ENCODE measurements at places on chromosomes 5 and 9.

GRCh38 chr5:33212900-33213299, 227.9 kb upstream of the TARS1 start:
- no peaks in the 10 kb centered on the region for H3K36me3 ChIP-seq
- no peaks in the 10 kb centered on the region for H3K27me3 ChIP-seq
- peak overlapping the region; percentile 15 for H3K27ac ChIP-seq
- H3K4me3 ChIP-seq, result no peak overlapping the region
- peaks cover 9% of the 10 kb centered on the region for H3K4me1 ChIP-seq
- DNase-seq, result no peak

- H3K36me3 ChIP-seq, result peaks cover 28% of the 10 kb centered on the region
- H3K4me1 ChIP-seq, result peaks cover 100% of the 10 kb centered on the region
- H3K27ac ChIP-seq, result peak overlapping the region; percentile 66
Observed at GRCh38 chr9:95104980-95105379, 212.5 kb downstream of the FANCC start.

- H3K4me3 ChIP-seq, result peak overlapping the region; percentile 28
- no peak for DNase-seq
- no peaks in the 10 kb centered on the region for H3K36me3 ChIP-seq
- H3K27ac ChIP-seq, result no peak overlapping the region
- peaks cover 13% of the 10 kb centered on the region for H3K4me1 ChIP-seq
- H3K27me3 ChIP-seq, result no peaks in the 10 kb centered on the region
Observed at GRCh38 chr9:122126331-122127261, 33.0 kb downstream of the NDUFA8 start.

DNA sequence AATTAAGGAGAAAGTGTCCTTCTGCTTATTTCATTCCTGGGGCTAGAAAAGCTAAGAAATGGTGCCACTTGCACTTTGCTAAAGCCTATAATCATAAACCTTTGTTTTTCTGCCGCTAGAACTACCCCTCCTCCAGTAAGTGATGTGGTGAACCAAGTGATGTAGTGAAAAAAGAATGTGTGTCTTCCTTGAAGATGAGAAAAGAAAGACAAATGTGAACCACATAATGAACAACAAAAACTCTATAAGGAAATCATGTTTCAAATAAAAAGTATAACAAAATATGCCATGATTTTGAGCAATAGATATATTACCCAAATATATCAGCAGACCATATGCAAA, 179.0 kb upstream of the SGCD start:
- no peaks in the 10 kb centered on the region for H3K27me3 ChIP-seq
- no peaks in the 10 kb centered on the region for H3K4me1 ChIP-seq
- H3K27ac ChIP-seq, result no peak overlapping the region
- H3K36me3 ChIP-seq, result no peaks in the 10 kb centered on the region
- no peak overlapping the region for H3K4me3 ChIP-seq

GRCh38 chr5:73300337-73301207, 127.6 kb downstream of the TMEM174 start:
- no peaks in the 10 kb centered on the region for H3K36me3 ChIP-seq
- no peak overlapping the region for H3K27ac ChIP-seq
- peaks cover 8% of the 10 kb centered on the region for H3K4me1 ChIP-seq
- no peak for DNase-seq

DNA sequence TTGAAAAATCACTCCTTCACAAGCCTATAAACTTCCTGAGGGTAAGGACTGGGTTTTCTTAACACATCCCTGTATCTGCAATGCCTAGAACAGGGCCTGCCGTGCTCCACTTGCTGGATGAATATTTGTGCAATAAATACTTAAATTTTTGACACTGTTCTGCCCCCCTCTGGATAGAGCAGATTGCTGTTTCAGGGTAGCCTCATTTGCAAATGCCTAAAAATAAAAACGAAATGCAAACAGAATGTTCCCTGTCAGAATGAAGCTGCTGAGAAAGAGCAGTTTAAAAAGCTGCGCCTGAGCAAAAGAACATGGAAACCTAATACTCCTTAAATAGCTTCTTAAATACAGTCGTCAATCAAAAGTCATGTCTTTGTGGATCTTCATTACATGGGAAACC, 385.3 kb downstream of the PRELID2 start:
- no peak overlapping the region for H3K4me3 ChIP-seq
- H3K27me3 ChIP-seq, result no peaks in the 10 kb centered on the region
- H3K27ac ChIP-seq, result no peak overlapping the region
- no peak for DNase-seq
- H3K36me3 ChIP-seq, result no peaks in the 10 kb centered on the region

GRCh38 chr5:23072179-23072578, 219.0 kb upstream of the CDH12 start:
- no peaks in the 10 kb centered on the region for H3K36me3 ChIP-seq
- DNase-seq, result no peak
- no peaks in the 10 kb centered on the region for H3K4me1 ChIP-seq
- no peaks in the 10 kb centered on the region for H3K27me3 ChIP-seq

GRCh38 chr9:24036459-24036858, 210.4 kb upstream of the ELAVL2 start:
- H3K4me1 ChIP-seq, result no peaks in the 10 kb centered on the region
- no peaks in the 10 kb centered on the region for H3K27me3 ChIP-seq
- DNase-seq, result no peak
- H3K27ac ChIP-seq, result no peak overlapping the region
- H3K36me3 ChIP-seq, result no peaks in the 10 kb centered on the region
- H3K4me3 ChIP-seq, result no peak overlapping the region

DNA sequence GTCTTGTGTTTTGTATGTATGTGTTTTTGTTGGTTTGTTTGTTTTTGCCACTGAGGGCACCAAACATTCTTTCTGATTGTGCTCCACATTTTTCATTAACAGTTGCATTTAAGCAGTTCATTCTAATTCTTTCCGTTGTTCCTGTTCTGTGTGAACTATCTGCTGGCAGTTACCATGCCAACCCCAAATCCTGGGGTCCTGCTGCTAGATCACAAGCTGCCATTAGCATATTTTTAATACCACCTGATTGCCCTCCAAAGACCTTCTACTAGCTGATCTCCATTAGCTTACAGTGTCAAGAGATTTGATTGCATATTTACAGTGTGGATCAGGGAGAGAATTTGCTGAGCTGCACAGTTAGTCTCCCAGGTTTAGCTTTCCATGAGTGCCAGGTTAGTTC, 40.6 kb upstream of the STARD4 start:
- DNase-seq, result no peak
- no peaks in the 10 kb centered on the region for H3K4me1 ChIP-seq
- H3K27ac ChIP-seq, result no peak overlapping the region
- no peaks in the 10 kb centered on the region for H3K36me3 ChIP-seq

DNA sequence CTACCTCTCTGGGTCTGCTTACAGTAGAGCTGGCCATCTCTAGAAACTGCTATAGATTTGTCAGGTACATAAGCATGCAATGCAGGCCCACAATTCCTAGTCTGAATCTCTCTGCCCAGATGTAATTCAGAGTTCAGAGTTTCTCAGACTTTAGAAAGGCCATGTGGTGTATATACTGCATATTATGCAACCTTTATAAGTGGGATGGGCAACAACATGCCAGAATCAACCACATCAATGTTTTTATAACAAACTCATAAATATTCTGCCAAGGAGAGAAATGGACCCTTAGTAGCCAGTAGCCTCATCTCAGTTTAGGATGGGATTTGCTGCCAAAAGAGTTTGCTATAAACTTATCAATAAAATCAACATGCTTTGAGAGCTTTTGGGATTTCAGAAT, 78.8 kb downstream of the SLC1A1 start:
- H3K4me1 ChIP-seq, result peaks cover 8% of the 10 kb centered on the region
- H3K27me3 ChIP-seq, result no peaks in the 10 kb centered on the region
- DNase-seq, result no peak
- H3K4me3 ChIP-seq, result no peak overlapping the region

DNA sequence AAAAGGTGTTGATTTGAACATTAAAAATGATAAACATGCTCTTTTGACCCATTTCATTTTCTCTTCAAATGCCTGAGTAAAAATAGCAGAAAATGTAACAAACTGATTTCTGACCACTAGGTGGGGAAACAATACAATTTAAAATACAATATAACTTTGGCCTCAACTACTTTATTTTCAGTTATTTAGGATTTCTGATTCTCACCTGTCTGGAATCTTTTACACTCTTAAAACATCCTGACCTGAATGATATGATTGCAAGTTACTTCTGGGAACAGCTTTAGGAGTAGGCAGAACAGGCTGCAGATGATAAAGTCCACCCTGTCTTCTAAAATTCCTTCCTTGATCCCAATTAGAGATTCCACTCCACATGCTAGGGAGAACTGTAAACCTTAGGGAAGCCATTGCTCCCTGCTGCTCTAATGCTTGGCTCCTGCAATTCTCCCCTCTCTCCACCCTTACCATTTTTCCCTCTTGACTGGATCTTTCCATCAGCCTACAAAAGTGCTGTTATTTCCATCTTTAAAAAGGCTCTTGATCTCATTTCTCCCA, 70.3 kb downstream of the FYB1 start:
- DNase-seq, result no peak
- H3K27me3 ChIP-seq, result no peaks in the 10 kb centered on the region
- no peaks in the 10 kb centered on the region for H3K4me1 ChIP-seq
- no peaks in the 10 kb centered on the region for H3K36me3 ChIP-seq
- H3K4me3 ChIP-seq, result no peak overlapping the region
- H3K27ac ChIP-seq, result no peak overlapping the region

DNA sequence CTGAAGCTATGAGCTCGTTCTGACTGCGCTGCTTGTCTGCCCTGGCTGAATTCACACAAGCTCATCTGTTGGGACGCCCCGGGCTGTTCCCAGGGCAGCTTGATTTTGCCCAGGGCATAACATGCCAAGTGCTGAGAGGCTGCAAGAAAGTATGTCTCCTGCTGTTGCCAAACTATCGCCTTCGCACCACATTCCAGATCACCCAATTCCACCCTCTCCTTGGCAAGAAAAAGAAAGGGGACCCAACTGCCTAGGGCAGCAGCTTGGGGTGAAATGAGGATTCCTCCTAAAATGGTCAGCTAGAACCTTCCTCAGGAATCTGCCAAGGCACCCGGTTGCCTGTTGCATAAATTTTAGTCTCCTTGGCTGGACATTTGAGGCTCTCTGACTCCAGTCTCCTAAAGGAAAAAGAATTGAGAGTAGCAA, 21.2 kb downstream of the COL15A1 start:
- peaks cover 14% of the 10 kb centered on the region for H3K4me1 ChIP-seq
- H3K27ac ChIP-seq, result peak overlapping the region; percentile 74
- H3K36me3 ChIP-seq, result no peaks in the 10 kb centered on the region
- H3K4me3 ChIP-seq, result no peak overlapping the region
- no peaks in the 10 kb centered on the region for H3K27me3 ChIP-seq

- no peak overlapping the region for H3K27ac ChIP-seq
- no peaks in the 10 kb centered on the region for H3K36me3 ChIP-seq
- H3K4me3 ChIP-seq, result no peak overlapping the region
- H3K27me3 ChIP-seq, result no peaks in the 10 kb centered on the region
- DNase-seq, result no peak
Observed at GRCh38 chr9:8531826-8532415, 732.3 kb upstream of the DMAC1 start.

DNA sequence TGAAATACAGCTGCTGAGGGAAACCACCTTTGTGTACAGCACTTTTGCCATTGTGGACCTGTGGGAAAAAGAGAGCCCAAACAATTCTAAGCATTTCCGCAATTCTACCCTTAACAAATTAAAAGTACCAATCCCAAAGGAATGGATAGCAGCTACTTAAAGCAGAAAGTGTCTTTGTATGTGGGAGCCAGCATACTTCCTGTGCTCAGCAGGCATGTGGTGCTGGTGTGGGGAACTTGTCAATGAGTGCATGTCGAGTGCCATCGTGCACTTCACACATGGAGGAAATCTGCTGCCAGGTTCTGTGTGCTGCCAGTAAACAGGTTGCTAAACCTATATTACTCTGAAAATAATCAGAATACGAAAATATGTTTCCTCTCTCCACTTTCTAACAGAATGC, 399.0 kb downstream of the LRRC70 start:
- H3K36me3 ChIP-seq, result no peaks in the 10 kb centered on the region
- no peaks in the 10 kb centered on the region for H3K27me3 ChIP-seq
- H3K4me1 ChIP-seq, result no peaks in the 10 kb centered on the region
- no peak for DNase-seq

- H3K36me3 ChIP-seq, result no peaks in the 10 kb centered on the region
- no peaks in the 10 kb centered on the region for H3K27me3 ChIP-seq
- no peak for DNase-seq
- peaks cover 14% of the 10 kb centered on the region for H3K4me1 ChIP-seq
- H3K27ac ChIP-seq, result no peak overlapping the region
Observed at GRCh38 chr5:34858790-34859189, 19.8 kb downstream of the TTC23L start.

DNA sequence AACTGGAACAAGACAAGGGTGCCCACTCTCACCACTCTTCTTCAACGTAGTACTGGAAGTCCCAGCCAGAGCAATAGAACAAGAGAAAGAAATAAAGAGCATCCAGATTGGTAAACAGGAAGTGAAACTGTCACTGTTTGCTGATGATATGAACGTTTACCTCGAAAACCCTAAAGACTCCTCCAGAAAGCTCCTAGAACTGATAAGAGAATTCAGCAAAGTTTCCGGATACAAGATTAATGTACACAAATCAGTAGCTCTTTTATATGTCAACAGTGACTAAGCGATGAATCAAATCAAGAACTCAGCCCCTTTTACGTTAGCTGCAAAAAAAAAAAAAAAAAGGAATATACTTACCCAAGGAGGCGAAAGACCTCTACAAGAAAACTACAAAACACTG, 306.6 kb downstream of the PLK2 start:
- no peaks in the 10 kb centered on the region for H3K27me3 ChIP-seq
- DNase-seq, result no peak
- H3K36me3 ChIP-seq, result no peaks in the 10 kb centered on the region
- no peak overlapping the region for H3K27ac ChIP-seq
- no peak overlapping the region for H3K4me3 ChIP-seq

- H3K27ac ChIP-seq, result no peak overlapping the region
- no peak overlapping the region for H3K4me3 ChIP-seq
- no peak for DNase-seq
- H3K27me3 ChIP-seq, result peaks cover 88% of the 10 kb centered on the region
- no peaks in the 10 kb centered on the region for H3K36me3 ChIP-seq
- H3K4me1 ChIP-seq, result no peaks in the 10 kb centered on the region
Observed at GRCh38 chr5:135534609-135535419, 950 bp downstream of the NEUROG1 start.

DNA sequence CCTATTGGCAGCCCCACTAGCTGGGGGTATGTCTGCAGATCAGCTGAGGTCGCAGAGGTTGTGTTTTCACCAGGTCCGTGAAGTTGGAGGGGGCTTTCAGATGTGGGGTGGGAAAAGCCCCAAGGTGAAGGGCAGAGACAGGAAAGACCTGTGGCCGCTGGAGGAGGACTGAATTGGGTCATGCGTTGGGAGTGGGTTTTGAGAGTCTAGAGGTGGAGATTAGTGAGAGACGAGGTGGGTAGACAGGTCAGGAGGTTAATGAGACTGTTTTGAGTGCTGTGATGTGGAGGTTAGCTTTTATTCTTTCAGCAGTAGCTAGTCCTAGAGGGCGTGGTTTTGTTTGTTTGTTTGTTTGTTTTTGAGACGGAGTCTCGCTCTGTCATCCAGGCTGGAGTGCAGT, 10.3 kb downstream of the SNX30 start:
- no peak for DNase-seq
- H3K27ac ChIP-seq, result no peak overlapping the region
- H3K27me3 ChIP-seq, result no peaks in the 10 kb centered on the region
- no peak overlapping the region for H3K4me3 ChIP-seq

Data from tibial nerve (tissue), 4 donors.